CD4-positive, alpha-beta T cell treated with Interleukin-2 at 100 ng/mL for 4 hours (primary cell): ENCODE measurements at places on chromosomes 7 and 10.

- peak; percentile 18 for DNase-seq
Measured at GRCh38 chr7:2099048-2099957, 133.4 kb downstream of the MAD1L1 start.

DNA sequence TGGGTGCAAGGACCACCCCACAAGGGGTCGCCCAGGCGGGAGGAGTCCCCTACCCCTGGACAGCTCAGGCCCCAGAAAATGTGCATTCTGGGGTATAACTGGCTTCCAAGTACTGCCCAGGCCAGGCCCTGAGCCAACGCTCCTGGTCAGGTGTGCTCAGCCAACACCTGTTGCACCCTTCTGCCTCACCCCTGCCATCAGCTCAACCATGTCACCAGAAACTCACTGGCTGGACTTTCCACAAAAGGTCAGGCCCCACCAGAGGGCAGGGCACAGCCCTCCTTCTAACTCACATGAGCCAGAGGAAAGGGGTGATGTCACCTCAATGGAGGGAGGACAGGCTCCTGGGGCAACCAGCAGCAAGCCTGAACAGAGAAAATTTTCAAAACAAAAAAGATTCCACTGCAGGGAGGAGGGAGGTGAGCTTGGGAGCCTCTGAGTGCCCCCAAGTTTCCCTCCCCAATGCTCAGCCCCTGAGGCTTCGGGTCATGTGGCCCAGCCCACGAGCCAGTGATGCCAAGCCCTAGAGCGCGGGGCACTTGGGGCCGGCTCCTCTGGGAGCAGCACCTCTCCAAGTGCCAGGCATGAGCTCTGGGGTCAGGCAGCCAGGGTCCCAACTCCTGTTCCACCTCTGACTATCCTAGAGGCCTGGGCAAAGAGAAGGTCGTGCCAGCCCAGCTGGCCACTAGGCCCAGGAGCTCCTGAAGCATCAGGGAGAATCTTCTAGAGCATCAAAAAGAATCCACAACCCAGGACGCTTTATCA is 2.2 kb downstream of the OGDHL start:
- DNase-seq, result no peak

DNA sequence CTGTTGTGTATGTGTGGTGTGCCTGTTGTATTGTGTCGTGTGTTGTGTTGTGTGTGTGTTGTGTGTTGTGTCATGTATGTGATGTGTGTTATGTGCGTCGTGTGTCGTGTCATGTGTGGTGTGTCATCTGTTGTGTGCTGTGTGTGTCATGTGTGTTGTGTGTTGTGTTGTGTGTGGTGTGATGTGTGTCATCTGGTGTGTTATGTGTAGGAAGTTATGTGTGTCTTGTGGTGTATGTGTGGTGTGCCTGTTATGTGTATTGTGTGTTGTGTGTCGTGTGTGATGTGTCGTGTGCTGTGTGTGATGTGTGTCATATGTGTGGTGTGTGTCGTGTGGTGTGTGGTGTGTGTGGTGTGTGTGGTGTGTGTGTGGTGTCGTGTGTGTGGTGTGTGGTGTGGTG is 145.2 kb downstream of the DNAJB6 start:
- no peak for DNase-seq

DNA sequence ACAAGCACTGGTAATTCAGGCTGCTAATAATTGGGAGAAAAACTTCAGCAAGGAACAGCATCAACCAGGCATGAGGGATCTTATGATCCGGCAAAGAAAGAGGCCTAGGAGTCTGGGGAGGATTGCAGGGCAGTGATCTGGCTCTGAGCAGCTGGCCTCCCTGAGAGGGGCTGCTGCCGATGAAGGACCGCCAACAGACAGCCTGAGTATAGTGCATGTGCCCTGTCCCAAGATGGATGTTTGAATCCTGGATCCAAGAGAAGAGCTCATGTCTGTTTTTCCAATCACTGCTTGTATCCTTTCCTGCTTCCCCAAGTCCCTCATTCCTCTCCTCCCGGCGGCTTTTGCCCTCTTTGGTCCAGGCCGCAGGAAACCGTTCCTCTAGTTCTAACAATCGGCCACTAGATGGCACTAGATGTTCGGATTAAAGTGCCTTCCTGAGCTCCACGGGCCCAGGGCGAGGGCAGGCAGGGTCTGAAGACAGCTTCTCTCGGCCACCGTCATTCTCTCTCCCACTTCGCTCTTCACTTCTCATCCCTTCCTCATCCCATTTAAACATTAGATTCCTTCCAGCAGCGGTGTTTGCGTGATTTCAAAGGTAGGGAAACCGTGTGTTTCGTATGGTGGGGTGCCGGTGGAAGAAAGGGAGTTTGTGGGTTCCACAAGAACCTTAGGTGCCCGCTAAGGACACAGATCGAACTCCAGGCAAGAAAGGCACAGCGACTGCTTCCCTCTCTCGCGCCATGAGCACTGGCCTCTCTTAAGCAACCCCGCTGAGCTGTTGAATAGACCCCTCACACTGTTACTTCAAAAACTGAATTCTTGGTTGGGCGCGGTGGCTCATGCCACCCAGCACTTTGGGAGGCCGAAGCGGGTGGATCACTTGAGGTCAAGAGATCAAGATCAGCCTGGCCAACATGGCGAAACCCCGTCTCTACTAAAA is 82.4 kb downstream of the ADCYAP1R1 start:
- DNase-seq, result peak; percentile 46

- DNase-seq, result no peak
Measured at GRCh38 chr7:37230221-37230620, 218.4 kb downstream of the ELMO1 start.

DNA sequence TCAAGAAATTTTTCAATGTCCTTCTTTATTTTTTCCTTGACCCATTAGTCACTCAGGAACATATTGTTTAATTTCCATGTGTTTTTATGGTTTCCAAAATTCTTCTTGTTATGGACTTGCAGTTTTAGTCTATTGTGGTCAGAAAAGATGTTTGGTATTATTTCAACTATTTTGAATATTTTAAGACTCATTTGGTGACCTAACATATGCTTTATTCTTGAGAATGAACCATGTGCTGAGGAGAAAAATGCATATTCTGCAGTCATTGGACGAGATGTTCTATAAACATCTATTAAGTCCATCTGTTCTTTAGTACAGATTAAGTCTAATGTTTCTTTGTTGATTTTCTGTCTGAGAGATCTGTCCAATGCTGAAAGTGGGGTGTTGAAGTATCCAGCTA is 42.3 kb upstream of the MDFIC start:
- no peak for DNase-seq

DNA sequence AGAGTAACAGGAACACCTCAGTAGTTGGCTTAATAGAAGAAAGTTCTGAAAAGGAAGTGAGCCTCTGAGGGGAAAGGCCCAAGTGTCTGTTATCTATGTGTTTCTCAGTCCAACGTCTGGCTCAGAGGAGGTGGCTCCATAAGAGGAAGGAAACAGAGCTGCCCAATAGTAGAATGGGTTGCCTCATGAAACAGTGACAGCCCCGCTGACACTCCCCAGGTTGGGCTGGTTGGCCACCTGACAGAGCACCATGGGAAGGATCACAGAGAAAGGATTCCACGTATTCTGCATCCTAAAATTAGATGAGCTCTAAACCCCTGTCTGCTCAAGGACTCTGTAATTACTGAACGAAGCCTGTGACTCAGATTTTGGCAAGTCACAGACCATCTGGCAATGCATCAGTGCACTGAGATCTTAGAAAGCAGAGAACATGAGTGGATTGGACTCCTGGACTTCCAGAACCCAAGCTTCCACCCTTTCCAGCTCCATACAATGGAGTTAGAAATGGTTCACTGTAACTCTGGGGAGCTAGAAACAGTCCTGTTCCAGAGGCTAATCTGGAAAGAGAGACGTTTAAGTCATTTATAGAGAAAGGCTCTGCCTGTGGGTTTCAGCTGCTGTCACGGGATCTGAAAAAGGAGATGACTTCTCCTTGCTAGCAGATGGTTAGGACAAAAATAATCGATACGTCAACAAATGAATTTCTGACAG is 2.9 kb downstream of the PKD2L1 start:
- peak; percentile 10 for DNase-seq

GRCh38 chr10:58820861-58821751 is 308.4 kb downstream of the BICC1 start:
- DNase-seq, result no peak
